ENCODE measurements at places on chromosomes 6 and 20.
A peak's percentile ranks its signal among the peaks of the same experiment; 100 is the strongest.

DNA sequence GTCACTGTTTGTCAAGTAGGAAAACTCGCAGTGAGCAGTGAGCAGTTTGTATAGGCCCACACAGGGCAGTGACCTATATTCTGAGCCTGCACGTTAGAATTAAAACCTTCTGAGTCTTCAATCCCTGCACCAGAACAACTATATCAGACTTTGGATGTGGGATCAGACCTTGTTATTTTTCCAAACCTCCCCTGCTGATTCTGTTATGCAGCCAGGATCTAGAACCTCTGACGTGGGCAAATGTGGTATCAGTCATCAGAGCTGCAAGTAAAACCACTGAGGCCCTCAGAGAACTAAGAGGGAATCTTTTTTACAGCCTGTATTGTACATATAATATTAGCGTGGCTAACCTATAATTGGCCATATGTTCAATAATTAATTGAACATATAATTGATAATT, 32.0 kb upstream of the AKAP7 start:
- DNase-seq: no peak

DNA sequence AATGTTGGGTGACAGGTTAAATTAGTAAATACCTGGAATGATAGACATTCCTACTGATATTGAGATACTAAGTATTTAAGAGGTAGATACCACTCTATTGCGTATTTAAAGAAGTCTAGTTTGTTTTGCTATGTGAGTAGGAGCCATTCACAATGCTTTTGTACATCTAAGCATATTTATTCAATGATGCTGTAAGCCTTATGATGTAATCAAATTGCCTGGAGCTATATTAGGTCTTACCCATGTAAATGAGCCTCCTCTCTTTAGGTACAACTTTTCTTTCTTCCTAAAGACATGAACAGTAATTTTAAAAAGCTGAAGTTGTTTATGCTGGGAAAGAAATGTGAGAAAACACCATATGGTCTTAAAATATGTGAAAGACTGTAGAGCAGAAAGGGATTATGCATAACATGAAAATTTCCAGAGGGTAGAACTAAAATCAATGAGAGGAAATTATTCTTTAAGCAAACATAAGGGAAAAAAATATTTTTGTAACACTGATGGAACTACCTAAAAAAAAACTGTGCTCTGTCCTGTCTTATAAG, 526.7 kb downstream of the EPHA7 start:
- no peak for DNase-seq

DNA sequence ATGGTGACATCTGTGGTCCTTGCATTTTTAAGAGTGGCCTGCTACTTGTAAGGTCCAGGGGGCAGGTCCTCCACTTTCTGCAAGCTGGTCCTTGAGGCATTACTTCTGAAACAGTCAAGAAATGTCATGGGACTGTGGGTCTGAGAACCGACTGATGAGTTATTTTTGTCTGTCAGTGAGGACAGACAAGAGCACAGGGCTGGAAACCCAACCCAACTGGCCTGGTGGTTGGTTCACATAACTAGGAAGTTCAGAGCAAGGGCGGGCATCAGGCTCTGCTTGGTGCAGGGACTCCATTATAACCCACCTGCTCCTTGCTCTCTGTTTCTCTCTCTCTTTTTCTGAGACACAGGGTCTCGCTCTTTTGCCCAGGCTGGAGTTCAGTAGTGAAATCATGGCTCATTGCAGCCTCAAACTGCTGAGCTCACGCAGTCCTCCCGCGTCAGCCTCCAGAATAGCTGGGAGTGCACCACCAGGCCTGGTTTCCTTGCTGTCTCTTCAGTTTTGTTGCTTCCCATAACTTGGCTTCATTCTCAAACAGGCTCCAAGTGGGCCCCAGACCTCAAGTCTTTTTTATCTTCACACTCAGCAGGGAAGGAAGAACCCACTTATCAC, 9.2 kb downstream of the CST3 start:
- no peak for DNase-seq

- DNase-seq: no peak
Measured at GRCh38 chr6:164164876-164165275, 750.4 kb downstream of the QKI start.

GRCh38 chr6:31680226-31681134, at the start of gene LY6G5C:
Gene LY6G5C (minus strand): TSS chr6:31681067. CDS start chr6:31680373, 694 bp downstream.
- DNase-seq: no peak

DNA sequence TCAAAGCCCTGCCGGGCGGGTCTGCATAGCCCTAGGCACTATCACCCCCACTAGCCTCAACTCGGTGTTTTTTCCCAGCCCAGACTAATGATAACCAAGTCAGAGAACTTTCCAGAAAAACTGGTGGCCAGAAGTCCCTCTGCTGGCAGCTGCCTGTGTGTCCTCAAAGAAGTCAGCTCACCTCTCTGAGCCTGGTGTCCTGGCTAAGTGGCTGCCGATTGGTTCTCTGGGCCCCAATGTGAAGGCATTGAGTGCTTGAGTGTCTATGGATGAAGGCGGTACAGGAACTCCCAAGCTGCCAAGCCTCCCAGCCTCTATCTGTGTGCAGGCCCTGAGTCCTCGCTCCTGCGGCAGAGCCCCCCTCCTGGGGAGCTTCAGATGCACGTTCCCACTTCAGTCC, 355.6 kb downstream of the TAF4 start:
- no peak for DNase-seq

DNA sequence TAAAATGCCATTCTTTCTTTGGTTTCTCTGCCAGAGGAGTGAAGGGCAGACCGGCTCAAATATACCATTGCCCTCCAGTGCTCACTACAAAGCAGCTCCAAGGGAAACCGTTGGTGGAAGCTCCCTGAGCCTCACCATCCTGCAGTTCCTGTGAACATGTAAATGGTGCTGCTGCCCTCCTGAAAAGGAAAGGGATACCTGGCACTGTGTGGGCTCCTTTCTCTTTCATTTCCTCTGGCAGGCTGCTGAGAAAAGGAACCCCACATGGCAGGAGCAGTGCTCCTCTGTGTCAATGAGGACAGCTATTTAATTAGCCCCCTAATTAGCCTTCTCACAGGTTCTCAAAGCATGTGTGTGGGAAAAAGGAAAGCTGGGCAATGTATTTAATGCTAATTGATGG, 142.5 kb downstream of the KLHL32 start:
- DNase-seq: no peak

DNA sequence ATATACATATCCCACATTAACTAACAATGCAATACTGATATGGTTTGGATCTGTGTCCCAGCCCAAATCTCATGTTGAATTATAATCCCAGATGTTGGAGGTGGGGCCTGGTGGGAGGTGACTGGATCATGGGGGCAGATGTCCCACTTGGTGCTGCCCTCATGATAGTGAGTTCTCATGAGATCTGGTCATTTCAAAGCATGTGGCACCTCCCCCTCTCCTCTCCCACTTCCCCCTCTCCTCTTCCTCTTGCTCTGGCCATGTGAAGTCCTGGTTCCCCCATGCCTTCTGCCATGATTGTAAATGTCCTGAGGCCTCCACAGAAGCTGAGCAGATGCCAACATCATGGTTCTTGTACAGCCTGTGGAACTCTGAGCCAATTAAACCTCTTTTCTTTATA, 71.2 kb downstream of the FYN start:
- no peak for DNase-seq

DNA sequence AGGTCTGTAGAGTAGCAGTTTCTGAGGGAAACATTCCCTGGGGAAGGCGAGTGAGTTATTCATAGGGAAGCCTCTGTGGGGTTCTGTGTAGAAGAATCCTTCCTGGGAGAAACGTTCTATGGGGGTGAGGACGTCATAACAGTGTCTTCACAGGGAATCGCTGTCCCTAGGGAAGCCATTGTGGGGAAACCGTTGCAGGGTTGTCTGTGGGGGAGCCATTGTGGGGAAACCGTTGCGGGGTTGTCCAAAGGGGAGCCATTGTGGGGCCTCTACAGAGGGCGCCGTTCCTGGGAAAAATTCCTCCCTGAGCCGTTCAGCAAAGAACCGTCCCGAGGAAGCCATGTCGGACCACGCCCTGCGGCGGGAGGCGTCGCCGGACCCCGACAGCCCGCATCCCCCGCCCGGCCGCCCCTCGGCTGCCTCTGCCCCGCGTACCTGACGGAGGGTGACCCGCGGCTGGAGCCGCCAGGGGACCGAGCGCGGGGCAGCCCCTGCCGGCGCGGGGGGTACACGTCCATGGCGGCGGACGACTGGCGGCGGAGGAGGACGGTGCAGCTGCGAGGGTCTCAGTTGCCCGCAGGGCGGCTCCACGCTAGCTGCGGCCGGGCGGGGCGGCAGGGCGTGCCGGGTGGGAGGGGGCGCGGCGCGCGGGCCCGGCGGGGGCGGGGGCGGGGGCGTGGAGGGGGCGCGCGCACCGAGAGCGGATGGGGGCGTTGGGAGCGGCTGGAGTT, at the start of gene DNAAF9:
TSS of gene DNAAF9 (minus strand) at position 630 of the 731 bp plus-strand sequence. CDS start at position 518, 112 bp downstream.
- no peak for DNase-seq

DNA sequence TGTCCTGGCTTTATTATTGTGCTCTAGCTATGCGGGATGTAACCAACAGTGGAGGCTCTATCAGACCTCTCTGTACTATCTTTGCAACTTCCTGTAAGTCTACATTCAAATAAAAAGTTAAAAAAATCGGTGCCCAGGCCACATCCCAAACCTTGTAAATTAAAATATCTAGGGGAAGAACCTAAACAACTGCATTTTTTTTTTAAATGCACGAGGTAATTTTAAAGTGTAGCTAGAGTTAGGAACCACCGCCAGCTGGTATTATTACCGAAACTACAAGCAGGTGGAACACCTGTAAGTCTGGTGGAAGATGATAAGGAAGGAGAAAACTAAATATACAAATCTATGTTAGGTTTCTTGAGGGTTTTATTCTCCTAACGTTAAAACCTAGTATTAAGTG, 34.5 kb upstream of the ID4 start:
- DNase-seq: no peak

DNA sequence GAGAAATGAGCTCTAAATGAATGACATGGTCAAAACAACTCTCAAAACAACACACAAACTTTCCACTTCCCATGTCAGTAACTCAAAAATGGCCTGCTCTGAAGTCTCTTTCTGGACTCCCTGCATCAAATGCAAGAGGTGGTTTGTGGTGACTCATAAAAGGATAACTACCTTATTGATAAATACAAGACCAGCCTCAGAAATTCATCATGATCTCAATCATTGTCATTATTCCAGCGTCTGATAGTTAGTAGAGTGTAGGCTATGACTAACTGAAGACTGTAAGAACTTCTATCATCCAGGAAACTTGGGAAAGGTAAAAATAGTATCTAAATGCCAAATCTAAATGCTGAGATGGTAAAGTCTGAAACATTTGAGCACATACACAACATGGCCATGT, 369.4 kb downstream of the BMP2 start:
- DNase-seq: no peak

GRCh38 chr20:50467174-50467573, 43.0 kb upstream of the PTPN1 start:
- no peak for DNase-seq

DNA sequence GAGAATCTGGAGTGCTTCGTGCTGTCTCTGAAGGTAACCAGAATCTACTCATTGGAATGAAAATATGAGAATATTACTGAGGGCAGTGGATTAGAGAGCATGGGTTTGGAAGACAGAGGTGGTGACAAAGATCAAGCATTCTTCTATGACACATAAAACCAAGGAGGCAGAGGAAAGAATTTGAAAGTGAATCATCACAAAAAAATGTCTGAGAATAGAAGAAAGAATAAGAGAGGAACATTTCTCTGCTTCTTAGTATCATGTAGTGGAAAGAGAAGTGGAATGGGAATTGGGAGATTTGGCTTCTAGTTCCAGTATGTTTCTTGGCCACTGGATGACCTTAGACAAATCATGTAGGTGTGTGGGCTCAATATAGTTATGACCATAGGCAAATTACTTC, 474.0 kb downstream of the TFAP2B start:
- no peak for DNase-seq

GRCh38 chr6:169237496-169238134, 16.0 kb downstream of the THBS2 start:
- no peak for DNase-seq

GRCh38 chr6:29748391-29749307, 25.4 kb downstream of the HLA-F start:
- DNase-seq: no peak

DNA sequence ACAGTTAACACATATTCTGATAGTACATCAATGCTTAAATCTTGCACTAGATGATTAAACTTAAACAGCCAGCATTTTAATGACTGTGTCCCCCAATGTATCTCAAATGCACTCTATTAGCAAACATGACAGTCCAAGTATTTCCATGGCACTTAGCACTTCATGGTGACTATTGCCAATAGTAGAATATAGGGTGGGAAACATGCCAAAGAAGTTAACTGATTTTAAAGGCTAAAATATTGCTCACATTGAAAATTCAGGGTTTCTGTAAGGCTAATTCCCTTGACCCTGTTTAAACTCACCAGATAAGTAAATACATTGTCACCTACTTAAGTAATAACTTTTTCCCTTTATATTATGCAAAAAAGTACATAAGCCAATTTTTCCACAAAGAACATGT, 266.9 kb downstream of the TBC1D32 start:
- DNase-seq: no peak

GRCh38 chr6:44006123-44006871, 121.0 kb downstream of the MRPL14 start:
- DNase-seq: no peak

GRCh38 chr6:5499644-5500306, 238.5 kb downstream of the FARS2 start:
- DNase-seq: no peak

GRCh38 chr20:58699623-58700107, 7.1 kb downstream of the NPEPL1 start:
- no peak for DNase-seq

DNA sequence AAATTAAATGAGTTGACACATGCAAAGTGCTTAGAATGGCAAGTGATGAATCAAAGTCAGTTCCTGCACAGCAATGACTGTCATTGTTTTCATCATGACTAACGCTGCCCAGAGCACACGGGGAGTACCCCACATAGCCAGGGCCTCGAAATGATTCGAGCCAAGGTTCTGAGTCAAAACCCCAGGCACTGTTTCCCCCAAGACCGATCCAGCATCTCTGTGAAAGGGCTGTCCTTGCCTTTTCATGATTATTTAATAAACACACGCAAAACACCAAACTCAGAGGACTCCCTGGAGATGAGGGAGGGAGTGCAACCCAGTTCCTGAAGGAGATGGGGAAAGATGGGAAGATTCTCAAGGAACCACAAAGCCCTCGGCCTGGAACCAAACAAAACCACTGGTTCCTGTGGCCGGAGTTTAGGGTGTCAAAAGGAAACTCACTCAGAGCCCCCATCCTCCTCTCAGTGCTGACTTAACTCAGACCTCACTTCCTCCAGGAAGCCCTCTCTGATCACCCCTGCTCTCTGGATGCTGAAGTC, 3.8 kb downstream of the PREX1 start:
- DNase-seq: peak; percentile 57

All from glomerular endothelial cell (primary cell).